ENCODE measurements at places on chromosomes 6 and 20. TPM values are rescaled to one million over a fixed set of nuclear protein-coding genes. Genes with fewer than 3 reads are reported as not detected.

The AGER gene
- total RNA-seq = 4.9 TPM

The SNRNP48 gene
- 7.6 TPM for total RNA-seq

The MAP3K4 gene
- 16.1 TPM for total RNA-seq

The CDH26 gene
- 0.13 TPM for total RNA-seq

The ULBP1 gene
- total RNA-seq = 0.13 TPM

The NTSR1 gene
- total RNA-seq = 76.6 TPM

The RAET1L gene
- 1.5 TPM for total RNA-seq

The PRSS35 gene
- not detected for total RNA-seq

The PDE7B gene
- total RNA-seq = not detected

The TRIM15 gene
- total RNA-seq = 13.3 TPM

The FGD2 gene
- 0.31 TPM for total RNA-seq

The OTOR gene
- not detected for total RNA-seq

The COL20A1 gene
- 0.33 TPM for total RNA-seq

The PRELID3B gene
- total RNA-seq = 139 TPM

The CPNE5 gene
- total RNA-seq = not detected

The QRSL1 gene
- 6.7 TPM for total RNA-seq

DNA sequence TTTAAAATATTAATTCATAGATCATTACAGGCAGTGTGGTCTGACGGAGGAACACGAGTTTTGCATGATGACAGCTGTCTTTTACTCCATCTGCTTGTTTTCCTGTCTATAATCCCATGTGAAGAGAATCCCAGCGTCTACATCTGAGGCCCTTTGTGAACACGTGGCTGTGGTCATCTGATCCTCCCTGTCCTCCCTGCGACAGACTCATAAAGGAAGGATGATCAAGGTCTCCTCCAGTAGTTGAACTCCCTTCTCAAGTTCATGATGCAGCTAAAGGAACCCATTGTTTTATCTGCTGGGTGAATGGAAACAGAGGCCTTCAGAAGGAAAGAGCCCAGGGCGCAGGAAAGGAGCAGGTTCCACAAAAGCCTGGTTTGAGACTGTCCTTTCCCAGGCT is 435.8 kb upstream of the JARID2 start:
- no peak for DNase-seq

- peak; percentile 58 for DNase-seq
These were observed 423.8 kb upstream of the ID4 start for GRCh38 chr6:19413323-19413722.

DNA sequence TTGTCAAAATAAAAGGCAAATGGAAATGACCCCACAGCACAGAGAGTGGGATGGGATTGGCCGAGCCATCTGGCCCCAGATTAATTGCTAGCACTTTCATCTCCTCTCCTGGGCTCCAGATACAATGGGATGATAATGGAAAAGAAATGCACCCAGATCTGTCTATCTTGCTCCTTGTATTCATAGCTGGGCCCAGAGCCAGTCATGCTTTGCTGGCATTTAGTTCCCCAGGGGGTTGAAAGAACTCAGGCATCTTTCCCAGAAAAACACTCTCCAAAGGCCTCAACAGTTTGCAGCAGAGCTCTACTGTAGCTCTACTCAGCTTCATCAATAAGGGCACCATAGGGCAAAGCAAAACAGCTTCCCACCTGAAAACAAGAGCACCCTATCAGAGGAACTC is 116.0 kb upstream of the FOXA2 start:
- DNase-seq = no peak

GRCh38 chr6:366389-367297 is 24.9 kb upstream of the IRF4 start:
- DNase-seq = no peak

GRCh38 chr20:24423390-24424313 is 45.8 kb upstream of the SYNDIG1 start:
- no peak for DNase-seq

DNA sequence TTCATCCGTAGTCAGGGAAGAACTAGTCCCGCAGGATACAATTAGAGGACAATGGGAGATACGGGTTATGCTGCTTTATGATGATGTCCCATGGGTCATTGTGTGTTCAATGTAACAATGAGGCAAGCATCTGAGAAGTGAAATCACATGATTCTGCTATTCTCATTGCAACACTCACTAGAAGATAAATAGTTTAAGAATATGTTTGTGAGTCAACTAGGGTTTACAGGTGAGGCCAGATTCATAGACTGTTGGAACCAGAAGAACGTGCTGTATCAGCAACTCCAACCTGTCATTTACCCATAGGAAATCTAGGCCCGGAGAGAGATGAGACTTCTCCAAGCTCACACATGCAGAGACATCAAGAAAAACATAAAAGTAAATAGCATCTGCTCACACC is 80.8 kb downstream of the SCML4 start:
- no peak for DNase-seq

GRCh38 chr6:157669747-157670216 is 153.3 kb upstream of the SNX9 start:
- peak; percentile 70 for DNase-seq

GRCh38 chr6:1657771-1658165 is 48.1 kb downstream of the FOXC1 start:
- no peak for DNase-seq

- no peak for DNase-seq
These were observed 29.1 kb downstream of the RSPO3 start for GRCh38 chr6:127147534-127147933.

DNA sequence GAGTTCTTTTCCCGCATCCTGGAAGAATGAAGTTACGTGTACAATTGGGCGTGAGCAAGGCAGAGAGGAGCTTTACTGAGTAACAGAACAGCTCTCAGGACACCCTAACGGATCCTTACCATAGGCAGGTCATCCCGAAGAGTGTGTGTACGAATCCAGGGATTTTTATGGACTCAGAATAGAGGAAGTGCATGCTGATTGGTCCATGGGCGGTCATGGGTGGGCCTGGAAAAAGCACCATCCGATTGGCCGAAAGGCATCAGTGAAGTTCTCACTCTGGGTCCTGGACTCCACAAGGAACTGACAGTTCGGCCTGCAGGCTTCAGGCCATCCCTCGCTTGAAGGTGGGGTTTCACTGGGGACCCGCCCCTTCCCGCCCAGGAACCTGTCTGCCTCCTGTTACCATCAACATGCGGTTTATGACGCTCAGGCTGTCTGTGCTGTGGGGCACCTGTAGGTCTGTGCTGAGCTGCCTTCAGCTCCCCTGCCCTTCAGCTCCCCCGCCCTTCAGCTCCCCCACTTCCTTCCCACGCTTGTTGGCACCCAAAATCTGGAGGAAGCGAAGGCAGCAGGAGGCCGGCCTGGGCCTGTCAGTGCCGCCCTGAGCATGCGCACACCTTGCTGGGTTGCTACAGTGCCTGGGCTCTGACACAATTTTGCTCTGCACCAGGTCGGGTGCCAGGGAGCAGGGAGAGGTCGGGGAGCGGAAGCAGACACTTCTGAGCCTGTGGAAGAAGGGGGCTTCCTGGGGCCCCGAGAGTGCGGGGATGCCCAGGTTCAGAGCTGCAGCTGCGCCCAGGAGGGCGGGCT is 57.9 kb upstream of the MANEA start:
- no peak for DNase-seq

GRCh38 chr6:36886950-36887618 is 1.3 kb downstream of the C6orf89 start:
- DNase-seq = no peak

DNA sequence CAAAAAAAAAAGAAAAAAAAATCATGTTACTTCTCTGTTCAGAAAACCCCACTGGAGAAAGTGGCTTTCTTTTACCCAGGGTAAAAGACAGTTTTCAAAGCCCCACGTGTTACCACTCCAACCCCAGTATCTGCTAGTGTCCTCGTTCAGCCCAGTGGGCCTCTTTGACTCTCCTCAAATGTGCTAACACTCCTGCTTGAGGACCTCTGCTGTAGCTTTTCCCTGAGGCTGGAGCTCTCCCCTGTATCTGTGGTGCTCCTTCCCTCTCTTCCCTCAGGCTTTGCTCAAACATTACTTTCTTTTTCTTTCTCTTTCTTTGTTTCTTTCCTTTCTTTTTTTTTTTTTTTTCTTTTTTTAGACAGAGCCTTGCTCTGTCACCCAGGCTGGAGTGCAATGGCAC is 15.3 kb downstream of the SEC23B start:
- no peak for DNase-seq

DNA sequence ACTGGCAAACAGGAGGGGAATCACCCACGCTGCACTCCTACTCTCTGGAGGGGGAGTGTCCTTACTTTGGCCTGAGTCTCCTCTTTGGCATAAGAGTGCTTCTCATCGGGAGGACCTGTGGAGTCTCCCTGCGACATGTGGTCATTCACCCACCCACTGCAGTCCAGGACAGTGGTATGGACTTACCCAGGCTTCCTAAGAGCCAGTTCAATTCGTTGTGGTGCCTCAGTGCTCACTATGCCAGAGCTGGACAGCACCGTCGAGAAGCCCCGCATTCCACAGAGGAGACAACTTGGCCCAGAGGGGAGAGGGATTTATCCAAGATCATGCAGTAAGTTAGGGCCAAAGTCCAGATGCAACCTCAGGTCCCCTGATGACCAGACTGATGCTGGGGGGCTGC is 86.2 kb upstream of the CCDC167 start:
- DNase-seq = no peak

GRCh38 chr20:18252597-18253451 is 35.5 kb upstream of the ZNF133 start:
- peak; percentile 28 for DNase-seq

- no peak for DNase-seq
These were observed 16.3 kb downstream of the SAMD3 start for GRCh38 chr6:130206479-130206878.

GRCh38 chr6:13486679-13487121 is 700 bp downstream of the GFOD1 start:
- DNase-seq = peak; percentile 64

- DNase-seq = no peak
These were observed 30.1 kb downstream of the REPS1 start for GRCh38 chr6:138957903-138958302.

DNA sequence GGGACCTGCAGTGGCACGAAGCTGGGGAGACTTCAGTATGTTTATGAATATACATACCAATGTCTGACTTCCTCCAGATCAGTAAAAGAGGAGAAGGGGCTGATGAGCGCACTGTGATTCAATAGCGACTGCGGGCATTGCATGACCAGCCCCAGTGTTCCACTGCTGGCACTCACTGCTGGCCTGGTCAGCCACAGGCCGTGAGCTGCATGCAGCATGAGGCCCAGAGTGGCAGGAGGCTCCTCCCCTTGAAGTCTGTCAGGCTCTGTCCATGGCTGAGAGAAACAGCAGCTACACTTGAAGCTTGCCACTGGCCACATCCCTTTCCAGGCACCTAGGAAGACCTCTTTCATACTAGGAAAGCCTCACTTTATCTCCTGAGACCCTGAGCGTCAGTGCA is 265.9 kb upstream of the CDYL start:
- no peak for DNase-seq

GRCh38 chr20:38179846-38180245 is 14.8 kb upstream of the TGM2 start:
- DNase-seq = no peak

GRCh38 chr20:14957402-14957801 is 620.0 kb upstream of the FLRT3 start:
- no peak for DNase-seq

- no peak for DNase-seq
These were observed 3.0 kb downstream of the ENPP3 start for GRCh38 chr6:131640100-131640499.

- no peak for DNase-seq
These were observed 155.3 kb downstream of the FUT9 start for GRCh38 chr6:96171112-96171511.

- no peak for DNase-seq
These were observed 97.0 kb downstream of the BTBD3 start for GRCh38 chr20:12014736-12015135.

GRCh38 chr6:40705354-40705753 is 118.2 kb upstream of the LRFN2 start:
- DNase-seq = no peak

- DNase-seq = peak; percentile 61
These were observed 48.9 kb downstream of the ANKRD60 start for GRCh38 chr20:58179432-58180099.

DNA sequence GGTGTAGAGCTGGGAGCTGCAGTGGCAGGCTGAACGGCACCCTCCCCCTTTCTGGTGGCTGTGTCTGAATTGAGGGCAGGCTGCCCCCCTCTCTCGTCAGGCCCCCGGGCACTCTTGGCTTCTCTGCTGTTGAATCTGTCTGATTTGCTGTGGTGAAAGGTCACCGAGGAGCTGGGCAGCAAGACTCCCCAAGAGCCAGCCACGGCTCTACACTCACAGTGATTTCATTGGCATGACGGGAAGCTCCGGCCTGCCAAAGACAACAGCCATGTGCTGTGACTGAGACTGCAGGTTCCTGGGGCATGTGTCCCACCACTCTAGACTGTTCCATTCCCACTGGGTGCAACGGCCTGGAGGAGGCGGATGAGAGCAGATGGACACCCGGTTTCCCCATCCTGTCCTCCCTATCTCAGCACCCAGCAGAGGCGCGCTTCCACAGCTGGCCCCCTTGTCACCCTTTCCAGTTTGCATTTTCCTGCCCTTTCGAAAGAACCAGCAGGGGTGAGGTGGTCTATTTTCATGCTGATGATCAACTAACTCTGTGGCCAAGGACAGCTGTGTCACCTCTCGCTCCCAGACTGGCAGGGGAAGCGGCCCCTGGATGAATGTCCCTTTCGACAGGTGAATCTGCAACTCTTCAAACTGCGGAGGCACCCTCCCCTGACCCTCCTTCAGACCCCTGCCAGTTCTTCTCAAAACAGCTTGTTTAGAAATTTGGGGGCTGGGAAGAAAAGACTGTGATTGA is 2.2 kb downstream of the APCDD1L start:
- DNase-seq = no peak

DNA sequence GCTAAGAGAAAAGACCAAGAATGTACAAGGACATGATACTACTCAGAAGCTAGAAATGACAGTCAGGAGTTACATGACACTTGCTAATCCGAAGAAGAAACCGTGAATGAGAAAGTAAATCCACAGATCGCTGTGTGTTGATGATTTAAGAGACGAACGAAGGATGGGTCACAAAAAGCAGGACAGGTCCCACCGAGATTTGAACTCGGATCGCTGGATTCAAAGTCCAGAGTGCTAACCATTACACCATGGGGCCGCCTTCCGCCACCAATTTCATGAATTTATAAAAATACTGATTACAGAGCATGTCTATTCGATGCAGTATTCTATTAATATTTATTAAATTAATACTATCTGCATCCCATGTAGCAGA is 54.0 kb upstream of the BTN3A2 start:
- DNase-seq = peak; percentile 72

Data from HT-29 (cell line).